ENCODE measurements at places on chromosomes 1 and 21.

GRCh38 chr21:45406801-45407628, 2.0 kb downstream of the COL18A1 start:
- DNase-seq = no peak

GRCh38 chr1:18192974-18193373, 85.4 kb downstream of the IGSF21 start:
- DNase-seq = no peak

DNA sequence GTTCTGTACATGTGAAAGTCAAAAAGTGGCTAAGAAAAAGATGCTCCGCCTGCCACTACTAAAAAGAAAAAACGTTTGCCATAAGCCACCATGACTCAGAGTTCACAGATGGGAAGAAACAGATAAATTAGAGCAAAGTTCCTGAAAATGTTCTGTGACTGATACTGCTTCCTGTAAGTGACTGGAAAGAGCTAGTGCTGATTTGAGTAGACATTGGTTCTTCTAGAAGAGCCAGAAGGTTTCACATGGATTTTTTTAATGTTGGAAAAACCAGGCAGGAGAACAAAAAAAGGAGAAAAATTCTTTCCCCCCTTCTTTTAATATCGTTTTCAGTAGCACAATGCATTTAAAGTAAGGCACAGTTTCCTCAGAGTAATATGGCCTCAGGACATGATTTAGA, 221.4 kb downstream of the HLX start:
- no peak for DNase-seq

DNA sequence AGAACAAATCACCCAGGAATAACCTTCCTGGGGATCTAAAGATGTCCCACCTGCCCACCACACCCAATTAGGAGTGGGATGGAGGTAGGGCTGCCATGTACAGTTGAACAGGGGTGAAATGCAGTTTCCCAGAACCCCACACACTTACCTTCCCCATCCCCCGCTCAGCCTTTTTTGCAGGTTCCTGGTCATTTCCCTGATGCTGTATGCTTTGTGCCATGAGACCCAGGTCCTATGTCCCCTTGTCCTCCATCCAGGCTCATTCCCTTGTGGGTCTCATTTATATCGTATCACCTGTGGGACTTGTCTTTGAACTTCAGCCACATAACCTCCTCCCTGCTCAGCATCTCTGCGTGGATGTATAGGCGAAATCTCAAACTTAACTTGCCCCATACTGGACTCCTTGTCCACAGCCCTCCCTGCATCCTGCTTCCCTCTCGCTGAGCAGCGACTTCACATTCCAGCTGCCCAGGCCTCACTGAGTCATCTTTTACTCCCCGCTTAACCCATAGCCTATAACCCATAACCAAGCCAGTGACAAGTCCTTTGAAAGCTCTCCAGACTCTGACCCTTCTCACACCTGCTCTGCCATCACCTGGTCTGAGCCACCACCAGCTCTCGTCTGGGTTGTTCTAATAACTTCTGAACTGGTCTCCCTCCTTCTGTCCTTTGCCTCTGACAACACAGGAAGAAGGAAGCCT, 4.7 kb downstream of the LDLRAD2 start:
- no peak for DNase-seq

- DNase-seq = no peak
Measured at GRCh38 chr21:34186109-34186719, 112.8 kb downstream of the MRPS6 start.

- no peak for DNase-seq
Measured at GRCh38 chr1:3152143-3152542, 83.1 kb downstream of the PRDM16 start.

- no peak for DNase-seq
Measured at GRCh38 chr1:180970333-180971079, 52.2 kb downstream of the STX6 start.

Data from stimulated activated CD8-positive, alpha-beta memory T cell treated with anti-CD3 and anti-CD28 coated beads, Interleukin-2, amount 100 ng/mL, for 1 hour (primary cell).